ENCODE measurements at places on chromosomes 11 and 22.

GRCh38 chr11:121113611-121114010, 12.6 kb downstream of the TECTA start:
- DNase-seq, result no peak

- DNase-seq, result no peak
Measured at GRCh38 chr11:13003736-13004493, 5.2 kb upstream of the RASSF10 start.

- DNase-seq, result no peak
Measured at GRCh38 chr11:67539550-67539949, 16.3 kb upstream of the CABP2 start.

GRCh38 chr11:81888391-81888790, 845.3 kb downstream of the FAM181B start:
- no peak for DNase-seq

GRCh38 chr11:120686516-120686915, 175.0 kb downstream of the GRIK4 start:
- no peak for DNase-seq

DNA sequence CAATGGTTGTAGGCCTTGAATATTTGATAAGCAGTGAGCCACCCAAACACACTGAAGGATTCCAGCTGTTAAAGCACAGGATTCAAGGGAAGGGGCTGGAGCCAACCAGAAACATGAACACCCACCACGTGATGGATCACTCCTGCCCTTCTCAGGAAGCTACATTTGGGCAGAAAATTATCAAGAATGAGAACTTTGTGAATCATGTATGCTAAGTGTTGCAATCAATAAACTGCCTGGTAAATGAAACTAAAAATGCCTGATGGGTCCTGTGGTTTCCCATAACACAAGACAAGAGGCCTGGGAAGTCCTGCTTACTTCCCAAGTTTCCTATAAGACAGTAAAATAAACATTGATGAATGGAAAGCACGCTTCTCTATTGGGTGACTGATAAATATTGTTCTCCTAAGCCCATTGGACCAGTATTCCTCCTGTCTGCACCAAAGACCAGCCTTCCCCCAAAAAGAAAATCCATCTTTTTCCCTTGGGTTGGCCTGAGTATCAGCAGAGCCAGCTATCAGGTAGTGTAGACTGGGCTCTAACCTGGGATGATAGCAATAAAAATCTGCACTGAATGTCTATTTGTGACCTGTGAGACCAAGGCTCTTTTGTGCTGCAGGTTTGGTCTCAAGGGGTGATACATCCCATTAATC, 98.4 kb downstream of the CCDC83 start:
- no peak for DNase-seq

DNA sequence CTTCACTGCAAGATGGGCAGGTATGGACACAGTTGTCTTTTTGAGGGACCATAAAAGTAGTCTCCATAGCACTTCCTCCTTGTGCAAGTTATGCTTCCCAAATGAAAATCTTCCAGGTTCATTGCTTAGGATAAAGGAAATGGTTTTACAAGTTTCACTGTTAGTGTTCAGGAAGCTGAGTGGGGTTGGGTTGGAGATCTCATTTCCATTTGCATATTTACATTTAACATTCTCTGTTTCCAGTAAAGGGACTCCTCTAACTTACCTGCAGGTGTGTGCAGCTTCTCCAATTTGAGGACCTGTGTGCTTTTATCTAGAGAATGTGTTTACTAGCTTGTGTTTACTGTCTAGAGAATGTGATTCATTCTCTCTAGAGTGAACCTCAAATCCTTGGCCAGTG, 141.3 kb upstream of the POU2AF2 start:
- DNase-seq, result no peak

GRCh38 chr11:10350334-10350733, 45.5 kb downstream of the ADM start:
- no peak for DNase-seq

- DNase-seq, result peak; percentile 63
Measured at GRCh38 chr11:125952973-125953372, 7.1 kb downstream of the VSIG10L2 start.

GRCh38 chr11:60528934-60529333, 13.7 kb downstream of the MS4A13 start:
- no peak for DNase-seq

- DNase-seq, result no peak
Measured at GRCh38 chr11:13928566-13929251, 33.8 kb upstream of the SPON1 start.

- no peak for DNase-seq
Measured at GRCh38 chr11:103668859-103669258, 367.6 kb upstream of the DDI1 start.

GRCh38 chr11:72343006-72343756, 91.2 kb downstream of the CLPB start:
- no peak for DNase-seq

DNA sequence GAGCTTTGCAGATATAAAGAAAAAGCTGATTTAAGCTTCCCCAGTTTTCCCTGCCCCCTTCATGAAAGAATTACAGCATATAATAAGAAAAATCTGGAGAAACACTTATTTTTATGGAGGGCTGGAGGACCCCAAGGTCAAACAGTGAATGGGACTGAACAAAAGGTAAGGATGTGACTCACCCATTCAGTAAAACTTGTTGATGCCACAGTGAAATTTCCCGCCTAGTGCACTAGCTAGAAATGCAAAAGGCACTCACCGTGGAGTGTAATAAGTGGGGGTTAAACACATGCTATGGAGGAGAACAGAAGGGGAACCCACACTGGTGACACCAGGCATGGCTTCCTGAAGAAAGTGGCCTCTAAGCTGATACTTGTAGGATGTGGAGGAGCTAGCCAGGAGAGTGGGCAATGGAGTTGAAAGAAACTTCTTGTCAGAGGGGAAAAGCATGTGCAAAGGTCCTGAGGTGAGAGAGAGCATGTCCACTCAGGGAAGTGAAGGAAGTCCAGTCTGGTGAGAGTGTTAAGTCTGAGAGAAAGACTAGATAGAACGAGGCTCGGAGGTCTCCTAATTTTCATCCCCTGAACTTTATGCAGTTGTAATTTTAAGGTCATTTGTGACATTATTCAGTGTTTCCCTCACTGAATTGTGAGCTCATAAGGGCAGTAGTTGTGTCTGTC, 77.1 kb downstream of the MIAT start:
- no peak for DNase-seq

GRCh38 chr11:22466809-22467208, 128.6 kb downstream of the SLC17A6 start:
- no peak for DNase-seq

- DNase-seq, result no peak
Measured at GRCh38 chr11:122668562-122669090, 13.1 kb downstream of the UBASH3B start.

DNA sequence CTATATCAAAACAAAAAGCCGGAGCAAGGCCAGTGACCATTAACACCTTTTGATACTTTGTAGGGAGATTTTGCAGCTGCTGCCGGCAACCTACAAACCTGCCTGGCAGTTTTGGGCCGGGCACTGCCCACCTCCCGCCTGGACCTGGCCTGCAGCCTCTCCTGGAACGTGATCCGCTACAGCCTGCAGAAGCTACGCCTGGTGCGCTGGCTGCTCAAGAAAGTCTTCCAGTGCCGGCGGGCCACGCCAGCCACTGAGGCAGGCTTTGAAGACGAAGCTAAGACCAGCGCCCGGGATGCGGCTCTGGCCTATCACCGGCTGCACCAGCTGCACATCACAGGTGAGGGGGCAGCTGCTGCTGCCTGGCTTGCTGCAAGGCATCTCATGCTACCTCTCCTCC, 34.2 kb downstream of the SHISA8 start:
- no peak for DNase-seq

- peak; percentile 90 for DNase-seq
Measured at GRCh38 chr22:38870312-38870741, 1.7 kb downstream of the CBX6 start.

DNA sequence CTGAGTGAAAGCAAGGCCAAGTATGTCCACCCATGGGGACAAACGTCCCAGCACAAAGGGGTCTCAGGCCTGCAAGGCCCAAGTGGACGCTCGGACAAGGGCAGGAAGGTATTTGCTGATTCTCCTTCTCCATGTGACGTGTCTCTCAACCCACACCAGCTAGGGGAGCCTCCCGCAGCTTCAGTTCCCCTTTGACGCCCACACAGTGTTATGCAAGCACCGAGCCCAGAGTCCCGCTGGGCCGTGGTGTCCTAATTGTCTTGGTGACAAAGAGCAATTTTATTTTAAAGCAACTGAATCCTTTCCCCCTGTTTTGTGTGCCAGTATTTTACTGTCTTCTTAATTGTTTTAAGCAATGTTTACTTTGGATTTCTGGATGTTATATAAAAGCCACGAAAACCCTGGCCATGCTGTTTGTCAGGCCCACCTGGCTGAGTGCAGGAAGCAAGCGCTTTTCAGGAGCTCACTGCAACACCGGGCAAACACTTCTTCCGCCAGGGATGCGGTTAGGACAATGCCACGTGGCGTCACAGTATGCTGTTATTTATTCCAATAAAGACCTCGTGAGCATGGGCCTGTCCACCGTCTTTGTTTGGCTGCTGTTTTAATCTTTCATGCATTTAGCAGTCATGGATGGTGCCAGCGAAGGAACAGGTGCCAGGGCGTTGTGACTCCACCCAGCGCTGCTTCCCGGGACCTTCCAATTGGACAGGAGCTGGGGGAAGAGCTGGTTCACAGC, 8.2 kb upstream of the PARVG start:
- peak; percentile 76 for DNase-seq

GRCh38 chr11:76776472-76776871, 6.7 kb upstream of the TSKU start:
- DNase-seq, result no peak

DNA sequence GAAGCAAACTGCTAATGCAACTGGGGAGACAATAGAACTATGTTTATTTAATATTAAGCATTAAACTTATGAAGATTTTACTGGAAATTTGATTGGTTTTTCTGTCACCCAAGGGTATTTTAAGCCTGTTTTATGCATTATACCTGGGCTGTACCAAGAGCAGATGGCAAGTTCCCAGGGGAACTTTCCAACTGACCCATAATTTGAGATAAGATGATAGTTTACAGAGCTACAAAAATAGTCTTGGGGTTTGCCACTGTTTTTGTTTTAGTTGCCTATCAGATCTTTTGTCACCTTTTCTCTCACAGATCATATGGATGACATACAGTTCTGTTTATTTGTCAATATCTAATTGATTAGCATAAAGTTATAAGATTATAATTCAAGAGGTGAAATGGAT, 43.9 kb downstream of the PDE3B start:
- DNase-seq, result no peak

DNA sequence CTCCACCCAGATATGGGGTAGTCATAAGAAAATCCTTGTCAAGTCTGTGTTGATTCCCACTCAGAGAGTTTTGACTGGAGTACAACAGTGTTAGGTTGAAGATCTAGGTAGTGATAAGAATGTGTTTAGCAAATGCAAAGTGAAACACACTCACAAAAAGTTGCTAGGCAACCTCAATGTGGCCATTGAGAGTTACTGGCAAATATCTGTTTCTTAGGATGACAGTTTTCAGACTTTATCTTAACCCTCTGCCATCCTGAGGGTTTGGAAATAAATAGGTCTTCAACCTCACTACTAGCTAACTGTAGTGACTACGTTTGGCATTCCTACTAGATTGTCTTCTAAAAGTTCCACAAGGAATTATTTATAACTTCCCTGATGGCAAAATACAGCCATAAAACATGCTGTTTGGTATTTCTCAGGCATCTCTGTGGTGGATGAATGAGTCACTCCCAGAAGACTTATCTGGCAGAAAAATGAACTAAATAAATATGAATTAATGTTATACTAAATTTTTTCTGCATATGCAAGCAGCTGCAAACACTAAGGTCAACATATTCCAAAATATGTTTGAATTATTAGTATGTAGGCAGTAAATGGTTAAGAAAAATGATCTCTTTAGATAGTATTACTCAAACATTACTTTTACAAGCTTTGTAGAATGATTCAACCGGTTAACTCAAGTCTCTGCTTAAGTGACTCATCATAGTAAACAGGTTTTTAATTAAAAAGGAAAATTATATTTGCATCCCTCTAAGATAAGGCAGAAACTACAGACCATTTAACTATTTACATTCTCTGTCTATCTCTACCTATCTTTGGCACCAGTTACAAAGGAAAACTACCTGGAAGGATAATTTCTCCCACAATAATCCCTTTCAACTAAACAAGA, 17.1 kb upstream of the SYTL2 start:
- DNase-seq, result no peak

GRCh38 chr11:101915791-101916291, 481 bp downstream of the ANGPTL5 start:
- no peak for DNase-seq

DNA sequence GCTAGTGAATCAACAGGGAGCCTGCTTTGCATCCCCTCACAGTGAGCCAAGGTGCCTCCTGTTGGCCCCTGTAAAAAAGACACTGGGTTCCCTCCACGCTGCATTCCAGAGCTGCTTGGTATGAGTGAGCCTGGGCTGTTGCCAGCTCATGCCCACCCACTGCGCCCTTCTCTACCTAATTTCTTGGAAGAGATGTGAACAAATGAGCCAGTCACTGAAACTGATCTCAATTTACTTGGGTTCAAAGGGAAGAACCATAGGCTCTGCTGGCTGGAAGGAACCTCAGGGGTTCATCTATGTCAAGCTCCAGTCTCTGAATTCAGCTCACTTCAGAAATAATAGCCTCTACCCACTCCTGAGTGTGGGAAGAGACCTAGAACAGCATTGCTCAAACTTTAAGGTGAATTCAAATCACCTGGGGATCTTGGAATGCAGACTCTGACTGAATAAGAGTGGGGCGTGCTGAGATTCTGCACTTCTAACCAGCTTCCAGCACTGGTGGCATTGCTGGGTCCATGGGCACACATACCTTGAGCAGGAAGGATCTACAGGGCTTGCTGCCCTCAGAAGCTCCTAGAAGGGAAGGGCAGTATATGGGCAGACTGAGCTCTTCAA, 5.4 kb upstream of the TMPRSS4 start:
- DNase-seq, result no peak

GRCh38 chr11:102831489-102832440, 11.6 kb downstream of the MMP3 start:
- DNase-seq, result no peak

DNA sequence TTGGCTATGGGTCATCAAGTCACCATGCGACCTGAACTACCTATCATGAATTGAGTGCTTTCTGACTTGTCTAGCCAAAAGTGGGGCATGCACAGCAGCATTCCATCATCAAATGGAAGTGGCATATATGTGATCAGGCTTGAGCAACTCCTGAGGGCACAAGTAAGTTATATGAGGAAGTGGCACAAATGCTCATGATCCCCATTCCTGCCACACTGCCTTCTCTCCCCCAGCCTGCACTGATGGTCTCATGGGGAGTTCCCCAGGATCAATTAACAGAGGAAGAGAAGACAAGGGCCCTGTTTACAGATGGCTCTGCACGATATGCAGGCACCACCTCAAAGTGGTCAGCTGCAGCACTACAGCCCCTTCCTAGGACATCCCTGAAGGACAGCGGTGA, 21.8 kb downstream of the MS4A4E start:
- DNase-seq, result no peak

DNA sequence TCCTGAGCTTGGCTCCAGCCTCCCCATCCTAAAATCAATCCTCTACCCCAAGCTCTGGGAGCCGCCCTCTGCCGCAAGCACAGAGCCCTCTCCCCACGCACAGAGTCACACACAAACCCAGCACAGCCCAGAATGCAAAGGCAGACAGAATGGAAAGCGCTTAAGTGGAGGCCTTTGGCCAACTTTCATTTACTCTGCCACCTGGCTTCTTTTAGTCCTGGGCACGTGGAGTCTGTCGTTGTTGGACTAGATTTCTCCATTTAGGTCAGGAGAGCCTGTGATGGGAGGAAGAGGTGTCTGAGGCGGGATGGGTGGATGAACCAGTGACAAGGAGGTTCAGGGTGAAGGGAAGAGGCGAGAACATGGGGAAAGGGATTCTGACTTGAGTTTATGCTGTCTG, 191.7 kb downstream of the DSCAML1 start:
- DNase-seq, result no peak

GRCh38 chr11:10526974-10527918, 13.7 kb downstream of the RNF141 start:
- DNase-seq, result no peak
